Spinal cord (tissue), 10 donors: ENCODE measurements at places on chromosomes 3 and 15.

GRCh38 chr3:30248423-30248822 lies 358.0 kb upstream of the TGFBR2 start:
- DNase-seq = no peak

GRCh38 chr3:112027826-112028225 lies 6.7 kb upstream of the TMPRSS7 start:
- DNase-seq = no peak

GRCh38 chr3:60555686-60556354 lies 695.4 kb downstream of the FHIT start:
- no peak for DNase-seq

- no peak for DNase-seq
These were observed 137.4 kb downstream of the ATP10A start for GRCh38 chr15:25725758-25726157.
